ENCODE measurements at places on chromosomes 3 and 15. TPM values are rescaled to one million over a fixed set of nuclear protein-coding genes. Genes with fewer than 3 reads are reported as not detected.

Gene CEMIP
- 2.1 TPM for polyA plus RNA-seq

Gene DLG1
- 39.6 TPM for polyA plus RNA-seq

Gene DLL4
- polyA plus RNA-seq, result 16.7 TPM

Gene CCR9
- not detected for polyA plus RNA-seq

Gene INSYN1
- 4.3 TPM for polyA plus RNA-seq

Gene AMIGO3
- polyA plus RNA-seq, result 4.8 TPM
